ENCODE measurements at places on chromosomes 2 and 18. TPM values are rescaled to one million over a fixed set of nuclear protein-coding genes. Genes with fewer than 3 reads are reported as not detected.

The ELOA2 gene
- total RNA-seq: not detected

GRCh38 chr2:44120428-44120827 is 48.2 kb upstream of the PPM1B start:
- DNase-seq: no peak

- DNase-seq: no peak
Observed at GRCh38 chr2:160409480-160409879, 84.1 kb downstream of the RBMS1 start.

- no peak for DNase-seq
Observed at GRCh38 chr18:23069481-23069880, 65.8 kb upstream of the CABLES1 start.

- DNase-seq: no peak
Observed at GRCh38 chr18:45330170-45330594, 285.1 kb upstream of the SLC14A2 start.

- no peak for DNase-seq
Observed at GRCh38 chr2:195414537-195415100, 242.4 kb upstream of the SLC39A10 start.

GRCh38 chr2:217929757-217930707 is 72.8 kb downstream of the TNS1 start:
- no peak for DNase-seq

DNA sequence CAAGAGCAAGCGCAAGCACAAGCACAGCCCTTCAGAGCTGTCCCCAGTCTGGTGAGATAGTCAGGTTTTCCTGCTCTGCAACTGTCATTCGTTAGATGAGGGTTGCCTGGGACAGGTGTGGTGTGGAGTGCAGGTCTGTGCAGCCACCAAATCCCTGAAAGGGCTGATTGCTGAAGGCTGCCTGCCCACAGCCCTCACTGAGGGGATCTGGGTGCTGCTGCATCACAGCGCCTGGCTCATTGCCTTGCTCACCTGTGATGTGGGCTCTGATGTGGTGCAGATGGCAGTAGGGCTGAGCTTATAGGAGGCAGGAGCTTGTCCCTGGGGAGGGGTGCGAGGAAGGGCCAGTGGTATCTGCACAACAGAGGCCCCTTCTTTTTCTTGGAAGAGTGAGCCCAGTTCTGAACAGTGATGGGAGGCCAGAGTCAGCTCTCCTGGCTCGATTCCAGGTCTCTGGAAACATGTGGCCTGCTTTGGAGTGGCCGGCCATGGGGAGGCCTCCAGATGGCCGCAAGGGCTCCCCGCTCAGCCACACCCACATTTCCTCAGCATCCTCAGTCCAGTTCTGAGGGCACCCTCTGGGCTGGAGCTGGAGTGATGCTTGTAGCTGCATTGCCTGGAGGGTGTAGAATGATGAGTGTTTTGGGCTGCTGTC is 11.4 kb downstream of the UBE2F start:
- DNase-seq: no peak

- DNase-seq: no peak
Observed at GRCh38 chr2:239165206-239165831, 235.5 kb downstream of the HDAC4 start.

GRCh38 chr2:112918256-112918655 is 7.3 kb downstream of the IL37 start:
- no peak for DNase-seq
